Dermis microvascular lymphatic vessel endothelial cell (primary cell): ENCODE measurements at places on chromosomes 12 and 14.
A peak's percentile ranks its signal among the peaks of the same experiment; 100 is the strongest.

DNA sequence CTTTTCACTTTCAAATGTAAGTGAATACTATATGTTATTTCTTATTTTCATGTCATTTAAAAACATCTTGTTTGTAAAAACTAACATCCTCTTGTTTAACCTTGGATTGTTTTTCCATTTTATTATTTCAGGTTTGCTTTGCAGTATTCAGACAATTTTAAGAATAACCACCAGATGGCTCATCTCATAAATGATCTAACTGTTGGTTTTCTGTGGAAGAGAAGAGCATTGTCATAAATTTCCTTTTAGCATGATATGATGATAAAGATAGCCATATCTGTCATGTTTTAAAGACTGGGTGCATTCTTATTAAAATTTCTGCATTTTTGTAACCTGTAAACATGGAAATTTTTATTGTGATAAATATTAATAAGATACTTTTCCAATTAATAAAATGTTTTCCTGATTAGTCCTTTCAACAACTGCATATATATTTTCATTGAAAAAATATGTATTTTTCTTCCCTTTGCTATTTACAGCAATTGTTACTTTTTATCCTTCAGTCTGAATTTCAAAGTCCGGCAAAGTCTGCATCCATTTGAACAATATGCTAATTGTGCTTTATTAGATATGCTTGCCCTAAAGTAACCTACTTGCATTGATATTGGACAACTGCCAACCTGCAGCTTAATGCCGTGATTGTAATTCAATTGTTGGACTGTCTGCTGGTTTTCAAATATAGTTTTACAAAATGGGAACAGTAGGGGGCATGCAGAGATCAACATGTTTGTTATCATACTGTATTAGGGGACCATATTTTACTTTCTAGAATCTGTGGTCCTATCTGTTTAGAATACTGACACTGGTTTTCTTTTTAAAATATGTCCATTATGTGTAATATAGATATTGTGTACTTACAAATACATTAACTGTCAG, 163.4 kb downstream of the GARIN6 start:
- DNase-seq, result peak; percentile 30

- no peak for DNase-seq
These were observed 3.1 kb downstream of the DYNLL1 start for GRCh38 chr12:120498870-120499515.

DNA sequence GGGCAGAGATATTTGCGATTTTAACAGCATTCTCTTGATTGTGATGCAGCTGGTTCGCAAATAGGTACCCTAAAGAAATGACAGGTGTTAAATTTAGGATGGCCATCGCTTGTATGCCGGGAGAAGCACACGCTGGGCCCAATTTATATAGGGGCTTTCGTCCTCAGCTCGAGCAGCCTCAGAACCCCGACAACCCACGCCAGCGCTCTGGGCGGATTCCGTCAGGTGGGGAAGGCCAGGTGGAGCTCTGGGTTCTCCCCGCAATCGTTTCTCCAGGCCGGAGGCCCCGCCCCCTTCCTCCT, 271 bp upstream of the PSEN1 start:
- DNase-seq, result no peak

- DNase-seq, result no peak
These were observed 406.3 kb upstream of the FAR2 start for GRCh38 chr12:28742791-28743190.

GRCh38 chr14:95533391-95533821, 1.4 kb upstream of the GLRX5 start:
- DNase-seq, result peak; percentile 69

DNA sequence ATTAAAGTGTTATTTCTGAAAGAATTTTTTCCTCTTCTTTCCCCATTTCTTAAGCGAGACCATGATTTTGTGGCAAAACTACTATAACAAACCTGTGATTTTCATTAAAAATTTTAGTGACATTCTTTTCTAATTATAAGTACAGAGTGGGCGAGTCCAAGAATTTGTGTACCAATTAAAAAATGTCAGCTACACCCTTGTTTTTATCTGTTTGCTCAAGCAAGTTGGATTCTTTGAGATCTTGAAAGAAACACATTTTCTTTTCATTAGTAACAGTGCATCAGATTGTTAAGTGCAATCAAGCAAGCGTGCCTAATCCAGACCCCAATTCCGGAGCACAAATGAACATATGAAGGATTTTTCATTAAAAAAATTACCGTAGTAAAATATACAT, 338.8 kb upstream of the DDHD1 start:
- DNase-seq, result no peak

GRCh38 chr12:39723831-39724230, 104.2 kb upstream of the ABCD2 start:
- no peak for DNase-seq

DNA sequence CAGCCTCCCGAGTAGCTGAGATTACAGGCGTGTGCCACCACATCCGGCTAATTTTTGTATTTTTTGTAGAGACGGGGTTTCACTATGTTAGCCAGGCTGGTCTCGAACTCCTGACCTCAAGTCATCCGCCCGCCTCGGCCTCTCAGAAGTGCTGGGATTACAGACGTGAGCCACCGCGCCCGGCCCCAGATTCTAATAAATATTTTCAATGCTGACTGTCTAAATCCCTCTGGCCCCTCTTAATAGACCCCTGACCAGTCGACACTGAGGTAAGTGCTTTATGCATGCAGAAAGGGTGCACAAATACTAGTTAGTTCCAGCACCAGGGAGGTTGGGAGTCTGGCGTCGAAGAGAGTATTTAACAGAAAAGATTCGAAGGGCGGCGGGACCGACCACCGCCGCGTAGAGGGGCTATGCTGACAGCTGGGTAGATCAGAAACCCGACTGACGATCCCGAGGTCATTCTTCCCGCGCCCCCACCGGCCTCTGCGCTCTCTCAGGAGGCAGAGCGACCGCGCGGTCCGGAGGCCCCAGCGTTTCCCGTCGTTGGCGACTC, 1.1 kb upstream of the SPATS2 start:
- no peak for DNase-seq

DNA sequence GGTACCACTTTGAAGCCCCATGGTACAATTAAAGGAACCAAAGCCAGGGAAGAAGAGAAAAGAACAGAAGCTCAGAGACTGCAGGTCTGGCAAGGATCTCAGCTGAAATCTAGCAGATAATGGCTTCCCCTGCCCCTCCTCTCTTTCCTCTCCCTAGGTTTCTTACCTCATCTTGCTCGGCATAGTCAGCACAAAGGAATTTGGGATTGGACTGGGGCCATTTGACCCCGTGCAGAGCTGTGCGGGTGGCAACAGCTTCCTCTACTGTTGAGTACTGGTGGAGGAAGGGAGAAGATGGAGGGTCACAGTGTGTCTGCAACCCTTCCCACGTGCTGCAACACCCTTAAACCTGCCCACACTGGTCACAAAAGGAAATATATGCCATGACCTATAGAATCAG, 4.7 kb upstream of the CDH24 start:
- DNase-seq, result peak; percentile 92

GRCh38 chr14:33855672-33856071, 95.2 kb downstream of the EGLN3 start:
- DNase-seq, result no peak

DNA sequence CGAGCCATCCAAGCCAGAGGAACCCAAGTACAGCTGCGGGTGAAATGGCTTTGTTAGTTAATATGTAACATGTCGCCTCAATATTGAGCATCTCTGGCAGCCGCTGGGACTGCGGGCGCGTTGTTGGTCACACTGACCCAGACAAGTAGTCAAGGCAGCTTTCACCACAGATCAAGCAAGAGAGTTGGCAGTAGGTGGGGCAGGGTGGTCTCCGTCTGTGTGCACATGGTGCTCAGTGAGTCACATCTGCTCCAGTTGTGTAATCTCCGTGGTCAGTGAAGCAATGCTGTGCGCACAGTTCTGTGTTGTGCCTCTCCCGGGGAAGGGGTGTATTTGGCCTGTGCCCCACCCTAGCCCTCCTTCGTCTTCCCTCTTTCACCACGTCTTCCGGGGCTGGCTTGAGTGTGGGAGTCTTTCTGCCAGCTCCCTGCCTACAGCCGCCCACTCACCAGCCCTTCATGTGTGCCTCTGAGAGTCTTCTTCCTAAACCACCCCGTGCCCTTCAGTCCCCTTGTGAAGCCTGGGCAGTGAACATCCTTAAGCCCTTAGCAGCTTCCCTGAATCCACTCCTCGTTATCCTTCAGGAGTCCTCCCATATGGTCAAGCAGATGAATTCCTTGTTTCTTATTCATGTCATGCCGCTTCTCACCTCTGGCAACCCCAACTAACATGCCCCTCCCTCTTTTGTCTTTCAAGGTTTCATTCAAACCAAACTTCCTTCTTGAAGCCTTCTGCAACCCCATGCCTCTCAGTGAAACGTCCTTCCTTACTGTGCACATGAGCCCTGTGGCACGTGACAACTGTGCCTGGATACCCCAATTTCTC, 242.1 kb downstream of the CACNA1C start:
- no peak for DNase-seq

DNA sequence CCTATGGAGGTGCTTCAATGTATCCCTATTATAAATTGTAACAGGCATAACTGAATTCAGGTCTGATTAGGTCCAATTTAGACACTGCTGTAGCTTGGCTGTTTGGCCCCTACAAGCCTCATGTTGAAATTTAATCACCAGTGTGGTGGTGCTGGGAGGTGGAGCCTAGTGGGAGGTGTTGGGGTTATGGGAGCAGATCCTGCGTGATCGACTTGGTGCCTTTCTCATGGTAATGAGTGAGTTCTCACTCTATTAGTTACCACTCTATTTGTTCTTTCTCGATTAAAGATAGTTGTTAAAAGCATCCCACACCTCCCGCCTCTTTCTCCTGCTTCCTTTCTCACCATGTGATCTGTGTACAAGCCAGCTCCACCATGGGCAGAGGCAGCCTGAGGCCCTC, 122.1 kb downstream of the FOXA1 start:
- DNase-seq, result no peak

GRCh38 chr14:66483322-66483721, 2.8 kb upstream of the CCDC196 start:
- no peak for DNase-seq

DNA sequence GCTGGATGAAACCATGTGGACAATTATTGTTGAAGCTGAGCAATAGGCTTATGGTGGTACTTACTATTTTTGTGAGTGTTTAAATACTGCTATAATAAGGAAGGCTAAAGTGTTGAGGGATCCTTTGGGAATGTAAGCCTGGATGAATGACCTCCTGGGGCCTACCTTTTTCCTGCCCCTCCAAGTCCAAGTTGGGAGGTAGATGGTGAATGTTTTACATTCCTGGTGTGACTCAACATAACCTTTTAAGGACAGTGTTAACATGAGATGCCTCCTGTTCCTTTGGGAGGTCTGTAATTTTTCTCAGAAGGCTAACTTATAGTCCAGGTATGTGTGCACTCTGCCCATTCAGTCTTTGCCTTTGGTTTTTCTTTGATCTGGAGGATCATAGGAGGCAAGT, 315.9 kb downstream of the NRXN3 start:
- no peak for DNase-seq

DNA sequence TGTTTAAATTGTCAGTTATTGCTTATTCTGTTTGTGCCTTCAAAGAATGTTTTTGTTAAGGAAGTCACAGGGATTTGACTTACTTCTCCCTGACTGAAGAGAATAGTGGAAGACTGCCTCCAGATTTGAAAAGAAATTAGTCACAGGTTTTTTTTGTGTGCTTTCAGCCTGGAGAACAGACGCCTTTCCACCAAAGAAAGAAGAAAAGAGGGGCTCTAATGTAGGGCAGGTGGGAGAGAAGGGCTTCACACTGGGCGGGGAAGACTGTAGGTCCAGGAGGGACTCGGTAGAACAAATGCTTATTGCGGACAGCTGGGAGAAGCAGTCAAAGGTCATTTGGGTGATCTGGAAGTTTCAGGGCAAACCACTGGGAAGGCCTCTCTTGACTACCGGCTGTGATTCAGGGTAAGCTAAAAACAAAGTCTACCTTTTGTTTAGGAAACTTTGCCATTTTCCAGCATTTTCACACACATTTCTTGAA, 76.8 kb downstream of the SAMD4A start:
- no peak for DNase-seq

GRCh38 chr12:59055204-59055860, 135.0 kb upstream of the LRIG3 start:
- DNase-seq, result peak; percentile 93

DNA sequence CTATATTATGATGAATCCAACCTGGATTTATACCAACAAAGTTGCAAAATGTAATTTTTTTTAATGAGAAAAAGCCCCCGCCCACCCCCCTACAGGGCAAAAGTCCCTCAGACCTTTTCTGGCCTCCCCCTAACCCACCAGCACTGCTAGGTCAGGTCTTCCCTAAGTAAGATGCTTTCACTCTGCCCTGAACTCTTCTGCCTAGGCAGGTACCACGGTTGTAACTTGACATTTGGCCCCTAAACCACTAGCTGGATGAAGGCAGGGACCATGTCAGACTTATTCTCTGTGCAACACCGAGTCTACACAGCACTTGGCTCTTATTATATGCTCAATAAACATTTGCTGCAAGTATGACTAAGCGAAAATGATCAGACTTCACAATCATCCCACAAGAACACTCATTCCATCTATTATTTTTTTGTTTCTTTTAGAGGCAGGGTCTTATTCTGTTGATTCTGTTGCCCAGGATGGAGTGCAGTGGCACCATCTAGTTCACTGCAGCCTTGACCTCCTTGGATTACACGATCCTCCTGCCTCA, 63.2 kb downstream of the SPRING1 start:
- no peak for DNase-seq

- no peak for DNase-seq
These were observed 381.3 kb downstream of the TMTC2 start for GRCh38 chr12:83067981-83068380.

DNA sequence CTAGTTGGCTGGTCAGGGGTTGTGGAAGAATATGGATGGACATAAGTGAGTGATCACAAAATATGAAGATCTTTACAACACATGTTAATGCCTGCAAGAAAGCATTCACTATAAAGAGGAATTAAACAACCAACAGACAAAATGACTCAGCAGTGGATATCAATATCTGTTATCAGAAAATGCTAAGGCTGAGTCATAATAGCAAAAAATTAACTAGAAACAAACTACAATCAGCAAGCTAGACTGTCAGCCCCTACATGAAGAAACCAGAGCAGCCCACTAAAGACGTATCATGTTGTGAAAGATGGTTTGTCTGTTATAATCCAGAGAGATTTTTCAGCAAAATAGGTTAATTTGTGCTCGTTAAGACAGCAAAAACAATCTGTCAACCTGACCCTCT, 472.9 kb downstream of the NELL2 start:
- no peak for DNase-seq

- no peak for DNase-seq
These were observed 3.7 kb downstream of the TMEM52B start for GRCh38 chr12:10182354-10183049.

- DNase-seq, result no peak
These were observed 3.4 kb downstream of the PNP start for GRCh38 chr14:20472536-20473169.

DNA sequence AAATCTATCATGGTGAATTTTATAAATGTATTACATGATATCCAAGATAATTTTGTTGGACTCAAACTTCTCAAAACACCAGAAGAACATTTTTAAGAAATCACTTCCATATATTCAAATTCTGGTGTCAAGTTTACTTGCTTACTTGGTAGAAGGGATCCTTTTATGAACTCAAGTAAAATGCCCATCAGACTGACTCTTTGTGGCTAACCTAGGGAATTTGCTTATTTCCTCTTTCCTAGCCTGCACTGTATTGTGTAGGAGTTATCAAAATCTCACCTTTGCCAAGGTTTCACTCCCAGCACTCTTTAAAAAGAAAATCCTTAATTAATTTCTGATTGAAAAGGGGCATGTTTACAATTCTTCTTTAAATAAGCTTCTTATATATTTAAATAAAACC, 196.5 kb downstream of the DUSP6 start:
- DNase-seq, result no peak

GRCh38 chr12:26614011-26614616, 218.9 kb downstream of the ITPR2 start:
- peak; percentile 30 for DNase-seq

- no peak for DNase-seq
These were observed 146.2 kb downstream of the BCL11B start for GRCh38 chr14:99125616-99126431.
